ENCODE measurements at places on chromosomes 6 and 20.

- no peak for DNase-seq
Measured at GRCh38 chr6:11113038-11113437, 1.5 kb upstream of the ERVFRD-1 start.

- no peak for DNase-seq
Measured at GRCh38 chr6:32857156-32857891, 3.3 kb downstream of the PSMB9 start.

GRCh38 chr6:95545686-95546085 is 31.6 kb upstream of the MANEA start:
- no peak for DNase-seq

DNA sequence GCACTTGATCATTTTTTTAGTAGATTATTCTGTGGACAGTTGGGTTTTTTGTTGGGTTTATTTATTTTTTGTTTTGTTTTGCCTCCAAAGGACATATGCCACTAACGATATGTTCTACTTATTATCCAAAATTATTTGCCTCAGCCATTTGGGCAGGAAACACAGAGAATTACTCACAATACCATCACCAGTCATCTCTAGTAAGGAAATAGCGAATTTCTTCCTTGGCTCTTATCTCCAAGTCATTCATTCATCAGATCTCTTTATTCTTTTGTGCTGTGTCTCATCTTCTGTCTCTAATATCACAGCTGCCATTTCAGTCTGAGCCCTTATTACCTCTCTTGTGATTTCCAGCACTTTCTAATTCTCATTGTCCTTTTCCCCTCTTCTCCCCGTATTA is 130.4 kb upstream of the SMLR1 start:
- DNase-seq, result no peak

DNA sequence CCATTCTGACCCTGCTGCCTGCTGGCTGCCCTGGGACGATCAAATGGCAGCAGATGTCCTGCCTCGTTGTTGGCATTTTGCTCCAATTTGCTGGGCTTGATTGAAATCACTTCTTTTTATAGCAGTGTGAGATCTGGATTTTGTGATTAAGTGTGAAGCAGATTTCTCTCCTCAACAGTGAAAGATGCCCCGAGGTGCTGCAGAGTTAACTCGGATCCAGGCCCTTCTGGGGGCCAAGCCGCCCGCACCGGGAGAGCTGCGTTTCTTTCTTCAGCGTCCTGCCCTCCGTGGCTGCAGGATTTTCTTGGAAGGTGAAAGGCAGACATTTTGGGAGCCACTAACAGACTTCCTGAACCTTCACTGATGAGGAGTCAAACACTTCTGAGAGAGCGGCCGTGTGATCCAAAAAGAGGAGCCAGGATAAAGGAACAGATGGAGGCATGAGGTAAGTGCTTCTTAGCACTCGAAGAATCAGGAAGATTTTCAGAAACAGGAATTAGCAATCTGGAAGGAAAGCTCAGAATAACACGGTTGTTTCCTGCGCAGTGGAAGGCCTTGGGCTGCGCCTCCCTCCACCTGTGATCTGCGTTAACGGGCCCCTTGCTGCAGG is 139.5 kb upstream of the AFDN start:
- no peak for DNase-seq

DNA sequence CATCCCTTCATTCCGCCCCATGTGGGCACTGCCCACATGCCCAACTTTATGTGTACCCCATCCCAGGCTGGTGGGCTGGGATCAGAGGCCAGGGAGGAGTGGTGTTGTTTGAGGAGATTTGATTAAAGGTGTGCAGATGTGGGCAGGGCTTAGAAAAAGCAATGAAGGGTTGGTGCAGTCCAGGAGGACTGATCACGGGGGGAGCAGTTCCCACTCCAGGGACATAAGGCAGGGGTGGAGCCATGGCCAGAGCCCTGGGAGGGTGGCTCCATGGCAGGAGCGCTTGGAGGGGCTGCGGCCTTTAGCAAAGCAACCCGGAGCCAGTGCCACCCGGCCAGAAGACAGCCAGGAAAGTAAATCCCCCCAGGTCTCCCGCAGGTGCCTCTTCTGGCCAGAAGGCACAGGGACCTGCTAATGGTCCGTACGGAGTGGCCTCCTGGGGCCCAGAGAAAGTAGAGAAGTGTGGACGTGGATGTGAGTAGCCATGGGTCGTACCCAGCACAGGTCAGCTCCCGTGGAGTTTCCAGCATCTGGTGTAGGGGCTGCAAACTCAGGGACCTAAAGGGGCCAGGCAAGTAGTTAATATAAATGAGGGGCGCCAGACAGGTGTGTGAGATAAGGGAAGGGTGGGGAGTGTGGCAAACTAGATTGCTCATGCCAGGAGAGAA is 62.1 kb upstream of the APCDD1L start:
- no peak for DNase-seq

GRCh38 chr6:53027131-53027718 is 32.1 kb upstream of the GSTA4 start:
- no peak for DNase-seq

DNA sequence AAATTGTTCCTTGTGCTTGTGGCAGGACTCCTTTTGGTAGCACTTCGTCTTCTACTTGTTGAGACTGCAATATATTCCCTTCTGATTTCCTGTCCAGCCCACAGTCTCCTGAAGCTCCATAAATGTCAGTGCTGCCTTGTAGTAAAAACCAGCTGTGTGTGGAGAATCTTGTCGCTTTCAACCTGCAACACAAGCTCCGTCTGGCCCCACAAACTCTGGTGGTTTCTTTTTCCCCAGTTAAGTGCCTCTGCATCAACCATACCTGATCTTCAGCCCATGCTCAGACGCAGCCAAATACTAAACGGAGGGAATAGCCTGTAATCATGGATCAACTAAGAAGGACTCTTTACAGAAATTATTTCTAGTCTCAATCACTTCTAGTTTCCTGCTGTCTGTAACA is 1133.3 kb upstream of the ADGRB3 start:
- no peak for DNase-seq

- peak; percentile 21 for DNase-seq
Measured at GRCh38 chr6:144248476-144249301, 36.4 kb upstream of the UTRN start.

DNA sequence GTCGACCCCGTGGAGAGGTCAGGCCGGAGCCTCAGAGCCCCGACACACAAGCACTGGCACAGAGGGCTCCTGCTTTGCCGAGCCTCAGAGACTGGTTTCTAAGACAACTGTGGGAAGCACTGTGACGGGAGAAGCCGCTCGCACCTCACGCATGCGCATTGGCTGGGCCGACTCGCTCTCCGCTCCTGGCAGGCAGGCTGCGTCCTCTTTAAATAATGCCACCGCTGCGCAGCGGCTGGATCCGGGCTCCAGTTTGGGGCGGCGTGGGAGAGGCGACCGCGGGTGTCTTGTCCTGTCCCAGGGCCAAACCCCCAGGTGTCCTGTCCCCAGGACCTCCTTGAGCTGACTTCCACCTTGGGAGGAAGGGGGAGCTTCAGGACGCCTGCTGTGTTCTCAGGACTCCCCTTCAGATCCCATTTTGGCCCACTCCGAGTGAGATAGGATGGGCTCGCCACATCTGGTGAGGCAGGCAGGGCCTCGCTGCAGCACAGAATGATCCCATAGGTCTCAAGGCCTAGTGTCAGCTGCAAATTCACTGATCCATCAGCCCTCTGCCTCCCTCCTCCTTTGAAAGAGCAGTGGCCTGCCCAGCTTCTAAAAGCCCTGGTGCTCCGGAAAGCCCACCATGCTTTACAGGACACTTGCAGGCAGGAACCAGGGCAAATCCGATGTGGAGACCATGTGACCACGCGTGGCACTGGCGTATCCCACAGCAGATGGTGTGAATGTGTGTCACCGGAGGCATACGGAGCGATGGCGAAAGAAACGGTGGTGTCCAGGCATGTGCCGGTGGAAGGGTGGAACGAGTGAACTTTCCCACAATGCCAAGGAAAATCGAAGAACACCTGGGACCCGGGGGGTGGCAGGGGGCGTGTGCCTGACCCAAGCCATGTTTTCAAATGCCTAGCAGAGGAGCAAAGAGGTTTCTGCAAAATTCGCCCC is 169.3 kb upstream of the ZNF337 start:
- peak; percentile 70 for DNase-seq

- DNase-seq, result no peak
Measured at GRCh38 chr20:57570145-57570850, 9.4 kb downstream of the PCK1 start.

DNA sequence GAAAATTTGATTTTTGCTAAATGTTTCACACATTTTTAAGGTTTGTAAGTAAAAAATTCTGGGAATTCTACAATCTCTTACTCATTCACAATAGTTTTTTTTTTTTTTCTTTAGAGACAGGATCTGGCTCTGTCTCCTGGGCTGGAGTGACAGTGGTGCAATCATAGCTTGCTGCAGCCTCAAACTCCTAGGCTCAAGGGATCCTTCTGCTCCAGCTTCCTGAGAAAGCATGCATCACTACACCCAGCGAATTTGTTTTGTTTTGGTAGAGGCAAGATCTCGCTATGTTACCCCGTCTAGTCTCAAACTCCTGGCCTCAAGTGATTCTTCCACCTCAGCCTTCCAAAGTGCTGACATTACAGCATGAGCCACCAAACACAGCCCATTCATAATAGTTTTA is 232.8 kb downstream of the GJA1 start:
- DNase-seq, result no peak

GRCh38 chr20:38620441-38620840 is 18.8 kb downstream of the ARHGAP40 start:
- no peak for DNase-seq

GRCh38 chr20:47274401-47275108 is 81.9 kb downstream of the ZMYND8 start:
- peak; percentile 89 for DNase-seq

- no peak for DNase-seq
Measured at GRCh38 chr6:35044761-35045421, 96.2 kb downstream of the TCP11 start.

DNA sequence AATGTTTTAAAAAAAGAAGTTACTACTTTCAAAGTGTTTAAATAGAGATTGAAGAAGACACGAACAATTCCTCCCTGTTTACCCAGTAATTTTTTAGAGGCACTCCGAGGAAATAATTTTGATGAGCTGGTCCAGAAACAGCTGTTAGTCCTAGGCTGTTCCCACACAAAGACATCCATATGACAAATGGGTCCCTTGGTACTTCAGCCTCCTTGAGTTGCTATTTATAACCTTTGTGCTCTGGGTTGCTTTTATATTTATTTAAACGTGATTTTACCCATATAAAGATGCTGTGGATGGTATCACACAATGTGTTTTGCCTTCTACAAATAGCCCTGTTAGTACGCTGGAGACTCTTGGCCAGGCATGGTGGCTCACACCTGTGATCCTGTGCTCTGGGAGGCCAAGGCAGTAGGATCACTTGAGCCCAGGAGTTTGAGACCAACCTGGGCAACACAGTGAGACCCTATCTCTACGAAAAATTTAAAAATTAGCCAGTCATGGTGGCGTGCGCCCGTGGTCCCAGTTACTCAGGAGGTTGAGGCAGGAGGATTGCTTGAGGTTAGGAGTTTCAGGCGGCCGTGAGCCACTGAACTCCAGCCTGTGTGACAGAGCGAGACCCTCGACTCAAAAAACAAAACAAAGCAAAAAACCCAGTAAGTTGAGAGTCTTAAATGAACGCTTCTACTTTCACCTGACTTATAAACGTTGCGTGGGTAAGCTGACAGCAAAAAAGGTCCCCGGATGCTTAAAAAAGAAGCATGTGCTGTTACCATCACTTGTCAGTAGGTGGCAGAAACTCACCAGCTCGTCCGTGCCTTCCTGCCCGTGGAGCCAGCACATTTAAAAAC is 56.9 kb upstream of the ARMH2 start:
- peak; percentile 73 for DNase-seq

DNA sequence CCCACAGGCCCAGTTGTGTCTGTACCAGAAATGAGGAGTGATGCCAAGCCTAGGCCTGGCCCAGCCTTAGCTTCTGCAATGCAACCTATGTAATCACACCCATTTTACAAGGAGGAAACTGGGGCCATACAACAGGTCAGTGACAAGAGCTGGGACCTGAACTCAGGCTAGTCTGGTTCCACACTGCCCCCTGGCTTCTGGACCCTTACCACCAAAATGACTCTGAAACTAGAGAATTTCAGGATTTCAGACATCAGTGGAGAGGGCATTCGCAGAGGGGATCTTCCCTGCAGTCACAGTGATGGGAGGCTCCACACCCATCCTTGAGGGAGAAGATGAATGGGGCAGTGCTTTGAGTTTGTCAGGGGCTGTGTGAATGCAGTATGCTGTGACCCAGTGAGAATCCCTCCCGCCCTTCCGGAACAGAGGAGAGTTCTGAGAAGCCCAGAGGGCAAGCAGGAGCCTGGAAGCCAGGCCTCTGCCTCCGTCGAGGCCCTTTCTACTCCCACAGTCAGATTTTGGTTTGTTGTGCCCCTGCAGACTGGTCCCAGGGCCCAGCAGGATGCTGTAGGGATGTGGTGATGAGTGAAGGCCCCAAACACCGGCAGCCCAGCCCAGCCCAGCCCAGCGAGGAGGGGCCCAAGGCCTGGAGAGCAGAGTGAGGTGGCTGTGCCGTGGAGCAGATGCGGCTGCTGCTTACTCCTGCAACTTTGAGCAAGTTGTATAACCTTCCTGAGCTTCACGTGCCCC is 48.1 kb upstream of the MYL9 start:
- no peak for DNase-seq

GRCh38 chr6:125807293-125807692 is 16.5 kb downstream of the NCOA7 start:
- no peak for DNase-seq

- DNase-seq, result no peak
Measured at GRCh38 chr6:37558646-37559045, 59.0 kb upstream of the CCDC167 start.

DNA sequence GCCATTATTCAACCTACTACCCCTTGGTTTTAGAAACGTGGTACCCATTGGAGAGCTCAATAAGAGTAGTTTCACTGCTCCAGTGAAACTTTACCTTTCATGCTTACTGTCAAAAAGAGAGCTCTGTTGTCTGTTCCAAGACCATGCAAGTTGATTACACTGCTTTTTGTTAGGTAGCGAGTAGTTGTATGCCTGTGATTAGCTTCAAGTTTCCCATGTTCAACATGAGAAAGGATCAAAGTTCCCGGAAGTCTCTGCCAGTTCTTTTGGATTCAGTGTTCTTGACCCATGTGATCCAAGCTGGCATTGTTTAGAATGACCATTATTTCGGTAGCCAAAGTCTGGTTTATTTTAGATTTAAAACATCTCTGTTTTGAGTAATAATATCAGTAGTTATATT is 107.1 kb downstream of the ZFAND3 start:
- no peak for DNase-seq
